Stimulated activated CD4-positive, alpha-beta T cell treated with anti-CD3 and anti-CD28 coated beads, Interleukin-12 subunit alpha, Interleukin-12 subunit beta, amount 100 ng/mL, for 4 hours (primary cell): ENCODE measurements at places on chromosomes 4 and X.

GRCh38 chr4:78370631-78371372, 180.8 kb upstream of the ANXA3 start:
- DNase-seq: no peak

DNA sequence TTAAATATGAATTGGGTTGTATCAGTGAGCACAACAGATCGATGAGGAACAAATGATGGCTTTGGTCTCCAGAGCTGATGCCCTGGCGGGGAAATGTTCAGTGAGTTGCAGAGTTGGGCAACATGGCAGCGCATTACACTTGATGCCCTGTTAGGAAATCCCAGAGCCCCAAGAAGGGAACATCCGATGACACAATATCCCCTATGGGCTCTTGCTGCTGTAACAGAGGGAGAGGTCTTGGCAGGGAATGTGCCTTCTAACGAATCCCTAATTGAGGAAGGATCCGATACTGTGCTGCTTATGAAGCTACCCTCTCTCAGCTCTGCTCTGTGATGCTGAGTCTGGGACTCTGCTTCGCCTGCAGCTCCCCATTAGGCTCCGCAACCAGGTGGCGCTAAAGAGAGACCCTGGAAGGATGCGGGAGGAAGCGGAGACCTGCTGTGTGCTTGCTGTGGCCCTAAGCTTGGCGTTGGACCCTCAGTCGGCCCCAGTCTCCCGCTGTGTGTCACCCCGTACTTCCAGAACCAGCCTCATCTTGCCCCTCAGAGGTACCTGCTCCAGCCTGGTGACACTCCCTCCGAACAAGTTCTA, 38.9 kb downstream of the PDHA1 start:
- DNase-seq: peak; percentile 50

DNA sequence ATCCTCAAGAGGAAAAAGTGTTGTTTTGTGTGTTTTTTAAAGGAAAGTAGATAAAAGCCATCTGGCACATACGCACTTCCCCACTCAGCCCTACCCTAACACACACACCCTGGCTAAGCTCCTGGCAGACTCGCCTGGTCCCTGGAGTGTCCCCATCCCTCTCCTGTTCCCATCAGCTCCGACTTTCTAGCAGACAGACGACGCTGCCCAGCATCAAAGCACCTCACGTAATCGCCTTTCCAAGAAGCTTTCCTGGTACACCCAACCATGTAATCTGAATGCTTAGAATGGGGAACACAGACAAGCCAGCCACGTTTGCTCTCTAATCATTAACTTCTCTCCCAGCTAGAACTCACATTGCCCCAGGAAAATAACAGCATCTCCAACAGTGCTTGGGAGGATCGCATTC, 116.2 kb downstream of the AFAP1 start:
- no peak for DNase-seq

DNA sequence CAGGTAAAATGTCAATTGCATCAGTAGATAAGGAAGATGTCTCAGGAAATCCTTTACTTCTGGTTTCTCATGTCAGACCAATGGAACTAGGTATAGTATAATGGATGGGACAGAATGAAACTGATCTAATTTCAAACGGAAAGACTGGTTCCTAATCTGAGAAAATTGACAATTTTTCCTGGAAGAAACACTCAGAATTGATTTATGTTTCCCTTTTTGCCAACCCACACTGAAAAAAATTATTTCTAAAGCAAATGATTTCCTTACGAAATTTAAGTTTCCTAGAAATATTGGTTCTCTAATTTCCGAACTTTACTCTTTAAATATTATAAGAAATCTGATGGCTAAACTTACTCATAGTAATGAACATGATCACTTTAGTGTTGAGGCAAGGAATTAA, 19.1 kb downstream of the PPAT start:
- DNase-seq: no peak

GRCh38 chr4:28788929-28789490, 1928.4 kb downstream of the STIM2 start:
- DNase-seq: no peak

DNA sequence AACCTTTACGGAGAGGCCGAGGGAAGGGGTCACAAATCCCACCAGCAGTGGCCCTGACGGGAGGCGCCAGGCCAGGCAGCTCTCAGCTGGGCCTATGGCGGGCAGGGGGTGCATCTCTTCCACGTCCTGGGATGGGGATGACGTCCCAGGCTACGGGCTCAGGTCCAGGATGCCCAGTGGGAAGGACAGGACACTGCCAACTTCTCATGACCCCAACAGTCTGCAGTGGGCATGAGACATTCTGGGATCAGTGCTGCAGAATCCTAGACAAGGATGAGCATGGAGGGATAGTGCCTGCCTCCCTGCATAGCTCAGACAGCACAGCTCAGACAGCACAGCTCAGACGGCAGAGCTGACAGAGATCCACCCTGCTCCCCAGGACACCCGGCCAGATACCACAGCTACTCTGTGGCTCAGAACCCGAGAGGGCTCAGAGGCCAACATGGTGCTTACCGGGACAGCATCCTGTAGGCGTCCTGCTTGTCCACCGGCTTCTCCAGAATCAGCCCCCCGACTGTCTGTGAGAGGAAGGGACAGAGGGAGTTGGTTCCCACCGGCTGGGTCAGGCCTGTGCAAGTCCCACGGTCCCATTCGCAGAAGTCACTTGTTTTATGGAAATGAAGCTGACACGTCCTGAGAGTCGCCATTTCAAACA, 17.3 kb downstream of the ASMTL start:
- no peak for DNase-seq

DNA sequence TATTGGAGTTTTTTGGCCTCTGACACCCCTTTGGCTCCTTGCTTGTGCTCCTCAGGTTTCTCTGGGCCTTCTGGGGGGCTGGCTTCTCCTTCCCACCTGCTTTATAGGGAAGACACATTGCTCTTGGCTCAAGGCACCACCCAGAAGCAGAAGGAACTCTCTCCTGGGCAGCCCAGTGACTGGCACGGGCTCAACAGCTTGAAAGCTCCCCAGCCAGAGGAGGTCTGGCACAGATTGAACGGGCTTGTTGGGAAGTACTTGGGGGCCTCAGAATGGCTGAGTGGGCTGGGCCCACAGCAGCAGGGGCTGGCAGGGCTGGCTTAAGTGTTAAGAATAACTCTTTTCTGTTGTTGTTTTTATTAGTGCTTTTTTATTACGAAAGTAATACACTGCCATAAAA, 11.2 kb upstream of the ZNF185 start:
- DNase-seq: no peak

DNA sequence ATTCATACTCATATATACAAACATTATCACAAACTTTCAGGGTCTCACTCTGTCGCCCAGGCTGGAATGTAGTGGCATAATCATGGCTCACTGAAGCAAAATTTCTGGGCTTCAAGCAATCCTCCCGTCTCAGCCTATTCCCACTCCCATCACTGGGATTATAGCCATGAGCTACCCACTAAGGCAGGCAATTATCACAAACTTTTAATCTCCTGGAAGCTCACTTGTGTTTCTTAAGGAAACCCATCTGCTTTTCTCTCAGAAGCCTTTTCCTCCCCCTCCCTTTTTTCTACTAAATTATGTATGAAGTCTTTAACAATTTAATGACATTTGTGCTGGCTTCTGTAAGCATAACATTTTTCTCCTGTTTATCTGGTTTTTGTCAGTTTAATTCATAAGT, 170.5 kb downstream of the AREG start:
- DNase-seq: no peak

DNA sequence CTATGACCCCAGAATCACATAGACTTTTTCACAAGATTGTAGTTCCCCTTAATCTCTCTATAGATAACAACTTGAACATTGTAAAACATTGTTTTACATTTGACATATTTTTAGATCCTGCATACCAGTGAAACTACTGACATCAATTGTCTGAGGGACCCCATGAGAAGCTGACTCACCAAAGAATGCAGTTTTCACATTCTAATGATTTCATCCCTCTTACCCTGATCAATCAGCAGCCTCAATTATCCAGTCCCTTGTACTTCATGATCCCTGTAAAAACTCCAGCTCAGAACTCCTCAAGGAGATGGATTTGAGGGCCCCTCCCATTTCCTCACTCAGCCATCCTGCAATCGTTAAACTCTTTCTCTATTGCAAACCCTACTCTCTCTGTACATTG, 411.0 kb upstream of the NDST3 start:
- DNase-seq: no peak

GRCh38 chr4:125338814-125339213, 24.1 kb downstream of the FAT4 start:
- DNase-seq: no peak

DNA sequence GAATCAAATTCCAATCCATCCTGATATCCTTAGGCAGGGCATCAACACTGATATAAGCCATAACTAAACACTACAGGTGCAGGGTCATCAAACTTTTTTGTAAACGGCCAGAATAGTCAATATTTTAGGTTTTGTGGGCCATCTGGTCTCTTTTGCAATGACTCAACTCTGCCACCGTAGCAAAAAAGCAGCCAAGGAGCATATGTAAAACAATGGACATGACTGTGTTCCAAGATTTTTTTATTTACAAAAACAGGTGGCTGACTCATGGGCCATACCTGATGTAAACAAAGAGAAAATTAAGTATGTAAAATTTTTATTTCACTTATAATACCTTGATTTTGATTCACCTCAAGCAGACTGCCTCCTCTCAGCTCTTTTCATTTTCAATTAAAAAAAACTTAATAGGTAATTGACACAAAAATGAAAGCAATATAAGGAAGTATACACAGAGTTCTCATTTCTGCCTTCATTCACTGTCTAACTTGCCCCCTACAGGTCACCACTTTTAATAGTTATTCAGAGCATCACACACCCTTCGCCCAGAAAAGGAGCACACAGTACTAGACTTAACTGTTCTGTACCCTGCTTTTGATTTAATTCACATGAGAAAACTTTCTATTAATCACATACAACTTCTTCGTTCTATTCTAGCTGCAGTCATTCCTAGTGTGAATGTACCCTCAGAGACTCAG, 35.3 kb upstream of the GPM6B start:
- no peak for DNase-seq

- no peak for DNase-seq
Observed at GRCh38 chrX:16678689-16679088, 28.7 kb downstream of the S100G start.
